ENCODE measurements at places on chromosomes 4 and X.

DNA sequence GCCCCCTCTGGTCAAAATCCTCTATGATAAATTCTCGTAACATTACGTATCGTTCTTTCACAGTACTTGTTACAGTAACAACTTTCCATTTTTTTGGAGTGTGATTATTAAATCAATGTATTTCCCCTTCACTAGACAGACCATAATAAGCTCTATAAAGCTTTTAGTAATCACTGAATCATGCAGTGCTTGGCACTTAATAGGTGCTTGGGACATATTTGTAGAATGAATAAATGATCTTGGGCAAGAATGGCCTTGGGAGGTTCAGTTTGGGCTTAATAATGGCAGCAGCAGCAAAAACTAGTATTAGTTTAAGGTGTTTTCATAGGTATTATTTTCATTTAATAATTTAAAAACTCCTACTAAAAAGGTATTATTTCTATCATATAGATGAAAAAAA is 33.4 kb upstream of the SFRP2 start:
- DNase-seq = no peak

- DNase-seq = no peak
Observed at GRCh38 chr4:8771666-8772065, 100.0 kb downstream of the HMX1 start.

DNA sequence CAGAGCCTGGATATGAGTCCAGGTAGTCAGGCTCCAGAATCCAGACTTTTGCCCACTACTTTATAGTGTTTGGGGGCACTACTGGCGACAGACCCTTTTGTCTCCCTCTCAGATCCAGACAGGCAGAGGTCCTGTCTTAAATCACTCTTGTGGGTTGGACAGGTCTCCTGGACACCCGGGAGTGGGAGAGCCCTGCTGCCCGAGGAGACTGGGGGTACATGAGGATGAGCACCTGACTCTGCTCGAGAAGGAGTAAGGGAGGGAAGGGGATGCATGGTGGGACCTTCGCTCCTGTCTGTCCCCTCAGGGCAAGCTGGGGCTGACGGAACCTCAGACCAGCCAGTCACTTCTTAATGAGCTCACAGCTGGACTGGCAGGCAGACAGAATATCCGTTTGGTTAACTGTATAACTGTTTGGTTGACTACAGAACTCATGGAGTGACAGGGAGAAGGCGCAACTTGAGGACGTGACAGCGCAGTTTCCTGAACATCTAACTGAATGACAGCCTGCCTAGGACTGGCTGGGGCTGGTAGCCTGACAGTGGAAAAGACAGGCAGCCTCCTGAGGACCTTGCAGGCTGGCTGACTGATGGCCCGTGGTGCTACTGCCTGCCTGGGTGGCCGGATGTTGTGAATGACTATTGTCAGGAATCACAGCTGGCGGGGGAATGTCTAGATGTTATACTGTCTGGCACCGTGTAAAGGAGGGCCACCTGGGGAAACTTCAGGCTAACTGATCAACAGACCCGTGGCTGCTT is 1.6 kb upstream of the SUV39H1 start:
- no peak for DNase-seq

GRCh38 chr4:126023896-126024295 is 709.1 kb downstream of the FAT4 start:
- no peak for DNase-seq

DNA sequence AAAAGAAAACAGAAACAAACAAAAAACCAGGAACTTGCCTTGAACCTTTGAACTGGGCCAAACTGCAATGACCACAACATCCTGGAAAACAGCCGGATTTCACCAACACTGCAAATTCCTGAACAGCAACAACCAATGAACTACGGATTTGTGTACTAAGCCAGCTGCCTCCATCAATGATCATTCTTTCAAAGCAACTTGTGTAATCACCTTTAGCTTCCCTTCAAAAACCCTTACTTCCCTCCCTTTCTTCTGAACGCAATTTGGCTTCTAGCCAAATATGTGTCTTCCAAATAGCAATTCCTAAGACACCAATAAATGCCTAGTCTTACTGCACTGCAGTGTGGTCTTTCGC is 98.5 kb upstream of the FAM47C start:
- no peak for DNase-seq

DNA sequence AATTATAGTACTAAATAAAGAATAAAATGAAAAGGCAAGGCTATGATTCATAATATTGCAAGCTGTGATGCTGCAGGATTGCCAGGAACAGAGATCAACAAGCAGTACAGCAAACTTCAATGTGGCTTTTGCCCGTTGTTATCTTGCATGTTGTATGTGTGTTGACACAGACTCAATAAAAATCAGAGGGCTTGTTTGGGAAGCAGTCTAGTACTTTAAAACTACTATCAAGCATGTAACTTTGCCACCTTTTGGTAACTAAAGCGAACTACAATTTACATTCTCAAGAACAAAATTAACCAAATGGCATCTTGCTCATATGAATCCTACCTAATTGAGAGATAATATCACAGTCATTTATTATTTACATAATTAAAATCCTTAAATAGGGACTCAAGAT is 79.8 kb upstream of the GPM6A start:
- DNase-seq = peak; percentile 5

DNA sequence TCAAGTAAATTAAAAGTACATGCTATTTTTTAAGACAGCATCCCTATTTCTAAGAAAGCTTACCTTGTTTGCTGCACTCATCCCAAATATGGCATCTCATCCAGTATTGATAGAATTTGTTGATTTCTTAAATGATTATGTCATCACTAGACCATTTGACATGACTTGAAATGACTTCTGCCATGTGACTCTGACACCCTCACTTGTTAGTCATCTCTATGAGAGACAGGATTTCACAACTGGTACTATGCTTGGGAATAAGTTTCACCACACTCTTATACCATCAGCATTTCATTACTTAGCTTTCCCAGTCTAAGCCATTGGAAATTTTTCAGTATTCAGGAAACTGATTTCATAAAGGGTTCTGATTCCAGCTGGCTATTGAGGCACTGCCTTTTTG is 55.3 kb downstream of the TMPRSS11F start:
- no peak for DNase-seq

DNA sequence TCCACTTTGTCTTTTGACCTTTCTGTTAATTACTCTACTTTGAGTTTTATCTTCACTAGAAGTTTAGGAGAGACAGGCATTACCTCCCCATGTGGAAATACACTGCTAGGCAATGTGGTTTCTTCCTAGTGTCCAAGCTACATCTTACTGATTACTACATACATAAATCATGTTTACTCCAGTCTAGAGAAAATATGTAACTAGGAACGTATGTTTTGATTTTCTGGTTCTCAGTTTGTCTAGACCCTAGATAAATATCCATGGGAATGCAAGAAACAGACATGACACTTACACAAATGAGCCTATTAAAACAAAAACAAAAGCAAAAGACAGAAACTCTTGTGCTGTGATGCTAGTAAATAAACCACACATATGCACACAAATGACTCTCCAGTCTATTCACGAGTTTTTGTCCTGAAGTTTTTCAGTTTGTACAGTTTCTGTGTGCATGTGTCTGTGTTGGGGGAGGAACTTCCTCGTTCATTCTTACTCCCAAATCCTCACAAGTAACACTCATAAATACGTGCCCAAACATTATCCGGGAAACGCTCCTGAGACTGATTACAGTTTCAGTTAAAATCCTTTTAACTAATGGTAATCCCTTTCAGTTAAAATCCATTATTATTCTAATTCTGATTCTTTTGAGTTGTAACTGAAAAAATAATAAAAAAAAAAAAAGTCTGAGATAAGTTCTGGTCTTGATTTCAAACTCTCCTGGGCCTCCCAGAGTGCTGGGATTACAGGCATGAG is 283.5 kb upstream of the FTHL17 start:
- DNase-seq = no peak

GRCh38 chr4:55613621-55614020 is 21.6 kb upstream of the PDCL2 start:
- DNase-seq = no peak

- no peak for DNase-seq
Observed at GRCh38 chr4:65416891-65417290, 253.4 kb downstream of the EPHA5 start.

- DNase-seq = no peak
Observed at GRCh38 chr4:107094976-107095375, 58.9 kb upstream of the DKK2 start.

DNA sequence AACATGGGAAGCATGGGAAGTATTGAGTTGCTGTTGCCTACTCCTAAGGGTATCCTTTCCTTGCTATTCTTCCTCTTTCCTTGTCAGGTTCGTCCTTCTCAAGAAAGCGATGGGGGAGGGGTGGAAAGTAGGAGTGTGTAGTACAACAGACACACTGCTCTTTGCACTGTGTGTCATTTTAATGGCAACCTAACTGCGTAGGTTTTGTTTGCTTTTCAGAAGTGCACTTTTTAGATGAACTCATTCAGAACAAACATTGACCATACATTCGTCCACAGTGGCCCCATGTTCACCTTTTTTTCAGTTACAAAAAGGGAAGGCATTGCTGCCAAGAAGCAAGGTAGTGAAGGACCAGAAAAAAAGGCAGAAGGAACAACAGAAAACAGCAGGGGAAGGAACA is 10.2 kb upstream of the YIPF6 start:
- no peak for DNase-seq

GRCh38 chr4:33013282-33013681 is 2293.1 kb downstream of the PCDH7 start:
- no peak for DNase-seq

GRCh38 chr4:48504352-48504751 is 14.3 kb downstream of the ZAR1 start:
- DNase-seq = no peak

GRCh38 chrX:3664921-3665320 is 48.5 kb downstream of the PRKX start:
- no peak for DNase-seq

DNA sequence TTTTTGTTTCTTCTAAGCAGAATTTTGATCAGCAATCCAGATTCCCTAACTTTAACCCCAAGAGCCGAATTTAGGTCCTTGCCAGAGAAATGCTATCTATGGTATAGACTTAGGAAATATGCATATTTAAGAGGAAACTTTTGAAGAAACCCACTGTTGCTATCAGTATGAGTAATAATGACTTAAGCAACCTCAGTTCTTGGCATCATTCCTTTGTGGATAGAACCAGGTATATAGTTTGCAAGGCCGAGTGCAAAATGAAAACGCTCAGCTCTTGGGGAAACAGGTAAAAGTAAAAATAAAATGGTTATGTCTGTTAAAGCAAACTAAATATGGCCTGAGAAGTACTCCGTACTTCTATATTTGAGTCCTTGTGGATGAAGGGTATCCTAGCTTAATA is 78.1 kb downstream of the ARSF start:
- no peak for DNase-seq

- no peak for DNase-seq
Observed at GRCh38 chr4:152102436-152103000, 341.7 kb upstream of the GATB start.

DNA sequence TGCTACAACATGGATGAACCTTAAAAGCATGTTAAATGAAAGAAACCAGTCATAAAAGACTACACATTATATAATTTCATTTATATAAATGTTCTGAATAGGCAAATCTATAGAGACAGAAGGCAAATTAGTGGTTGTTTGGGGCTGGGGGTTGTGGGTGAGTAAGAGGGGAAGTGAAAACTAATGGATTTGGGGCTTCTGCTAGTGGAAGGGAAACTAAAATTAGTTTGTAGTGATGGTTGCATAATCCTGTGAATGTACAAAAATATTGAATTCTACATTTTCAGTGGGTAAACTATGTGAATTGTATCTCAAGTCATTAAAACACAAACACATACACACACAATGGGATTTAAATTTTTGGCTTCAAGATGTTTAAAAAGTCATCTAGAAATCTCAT is 25.4 kb upstream of the LIMCH1 start:
- DNase-seq = no peak

GRCh38 chr4:99090481-99091215 is 2.1 kb upstream of the ADH5 start:
- DNase-seq = no peak

GRCh38 chr4:93791570-93792195 is 36.9 kb upstream of the ATOH1 start:
- peak; percentile 8 for DNase-seq

GRCh38 chrX:134936542-134936941 is 54.2 kb upstream of the SMIM10 start:
- peak; percentile 33 for DNase-seq

- no peak for DNase-seq
Observed at GRCh38 chr4:47560682-47561081, 75.6 kb downstream of the ATP10D start.

GRCh38 chrX:42824541-42824940 is 46.6 kb upstream of the PPP1R2C start:
- no peak for DNase-seq

DNA sequence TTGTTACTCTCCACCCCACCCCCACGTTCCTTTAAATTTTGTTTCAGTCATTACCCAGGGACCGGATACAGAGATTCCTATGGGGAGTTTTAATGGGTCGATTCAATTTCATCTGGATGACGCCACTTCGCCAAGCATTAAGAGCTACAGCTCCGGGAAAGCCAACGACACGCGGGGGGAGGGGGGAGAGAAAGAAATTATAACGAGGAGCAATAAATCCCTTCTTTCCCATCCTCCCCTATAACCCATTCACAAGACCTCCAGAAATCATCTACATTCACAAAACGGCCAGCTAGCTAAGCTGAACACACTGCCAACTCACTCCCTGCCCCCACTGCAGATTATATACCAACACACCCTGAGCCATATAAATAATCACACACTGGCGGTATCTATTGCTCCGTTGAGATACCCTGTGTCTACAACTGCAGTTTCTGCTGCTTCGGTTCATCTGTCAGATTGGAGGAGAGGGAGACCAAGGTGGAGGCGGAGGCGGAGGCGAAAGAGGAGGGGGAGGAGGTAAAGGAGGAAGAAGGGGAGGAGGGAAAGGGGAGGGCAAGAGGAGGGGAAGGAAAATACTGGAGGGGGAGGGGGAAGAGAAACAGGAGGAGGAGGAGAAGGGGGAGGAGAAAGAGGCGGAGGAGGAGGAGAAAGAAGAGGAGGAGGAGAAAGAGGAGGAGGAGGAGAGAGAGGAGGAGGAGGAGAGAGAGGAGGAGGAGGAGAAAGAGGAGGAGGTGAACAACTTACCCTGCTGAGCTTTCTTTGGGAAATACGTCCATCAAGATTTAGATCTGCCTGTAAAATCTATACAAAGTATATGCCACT is 113.9 kb upstream of the VAMP7 start:
- peak; percentile 35 for DNase-seq

DNA sequence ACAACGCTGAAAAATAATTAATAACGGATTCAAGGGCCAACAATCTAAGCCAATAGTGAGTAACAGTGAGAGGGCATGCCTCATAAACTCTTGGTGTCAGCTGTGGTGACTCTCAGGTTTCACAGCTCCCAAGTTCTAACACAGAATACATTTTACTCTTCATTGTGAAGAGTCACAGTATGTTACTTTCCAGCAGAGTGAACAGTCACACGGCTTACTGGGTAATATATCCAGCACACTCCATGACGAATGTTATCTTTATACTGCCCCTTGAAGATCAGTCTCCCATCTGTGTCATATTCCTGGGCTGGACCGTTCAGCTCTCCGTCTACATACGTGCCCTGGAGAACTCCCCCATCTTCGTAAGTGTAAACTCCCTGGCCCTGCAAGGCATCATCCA is 23.1 kb downstream of the SETD7 start:
- DNase-seq = no peak
